Cardiac fibroblast (primary cell): ENCODE measurements at places on chromosomes 6 and 20.

GRCh38 chr20:49313283-49313682, 35.4 kb upstream of the ZNFX1 start:
- DNase-seq: no peak

GRCh38 chr6:40504274-40504673, 82.9 kb downstream of the LRFN2 start:
- DNase-seq: no peak

GRCh38 chr20:21004386-21005076, 101.6 kb downstream of the LINC00237 start:
- no peak for DNase-seq

GRCh38 chr6:165895421-165896165, 232.6 kb upstream of the PDE10A start:
- no peak for DNase-seq

- no peak for DNase-seq
These were observed 55.6 kb downstream of the ZNF292 start for GRCh38 chr6:87210979-87211378.

GRCh38 chr6:20800229-20800628, 266.0 kb downstream of the CDKAL1 start:
- no peak for DNase-seq

- DNase-seq: peak; percentile 16
These were observed 45.8 kb downstream of the AGPAT4 start for GRCh38 chr6:161228096-161228495.

DNA sequence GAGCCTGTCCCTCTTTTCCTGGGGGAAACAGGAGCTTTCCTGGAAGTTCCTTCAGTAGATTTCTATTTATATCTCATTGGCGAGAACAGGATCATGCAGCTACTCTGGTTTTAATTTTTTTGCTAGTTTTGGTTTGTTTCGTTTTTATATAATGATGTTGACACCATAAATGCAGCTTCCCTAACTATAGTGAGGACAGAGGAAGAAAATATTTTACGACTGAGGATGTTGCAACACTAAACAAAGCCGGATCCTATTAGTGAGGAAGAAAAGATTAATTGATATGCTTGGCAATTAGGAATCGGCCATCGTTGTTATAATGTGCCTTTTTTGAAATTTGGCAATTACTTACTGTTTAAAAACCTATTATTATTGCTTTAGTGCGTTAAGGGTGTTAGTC, 16.6 kb downstream of the KDM1B start:
- no peak for DNase-seq

- DNase-seq: no peak
These were observed 3.5 kb upstream of the GHRH start for GRCh38 chr20:37265152-37265551.
